IPS DF 6.9 (cell line): ENCODE measurements at places on chromosomes 2 and 18.

- no peak for DNase-seq
These were observed 136.2 kb downstream of the THADA start for GRCh38 chr2:43459446-43460173.

DNA sequence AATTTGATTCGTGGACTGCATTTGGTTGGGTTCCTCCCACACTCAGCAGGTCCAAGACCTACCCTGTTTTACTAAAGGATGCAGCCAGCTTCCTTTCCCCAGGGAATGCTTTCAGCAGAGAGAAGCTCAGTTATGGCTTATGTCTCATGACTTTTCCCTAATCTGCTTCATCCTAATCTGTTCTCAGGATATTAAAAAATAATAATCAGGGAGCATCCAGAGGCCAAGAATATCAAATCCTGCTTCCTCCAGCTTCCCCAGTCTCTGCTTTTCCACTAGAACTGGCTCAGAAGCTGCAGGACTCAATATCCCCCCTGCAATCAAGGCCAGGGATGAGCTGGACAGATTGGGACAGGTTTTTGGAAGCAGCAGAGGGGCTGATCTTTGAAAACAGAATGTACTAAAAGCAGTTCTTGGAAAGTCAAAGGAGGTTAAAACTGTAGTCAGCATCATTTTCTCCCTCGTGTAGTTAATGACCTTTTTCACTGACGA, 326.9 kb upstream of the TNP1 start:
- no peak for DNase-seq

DNA sequence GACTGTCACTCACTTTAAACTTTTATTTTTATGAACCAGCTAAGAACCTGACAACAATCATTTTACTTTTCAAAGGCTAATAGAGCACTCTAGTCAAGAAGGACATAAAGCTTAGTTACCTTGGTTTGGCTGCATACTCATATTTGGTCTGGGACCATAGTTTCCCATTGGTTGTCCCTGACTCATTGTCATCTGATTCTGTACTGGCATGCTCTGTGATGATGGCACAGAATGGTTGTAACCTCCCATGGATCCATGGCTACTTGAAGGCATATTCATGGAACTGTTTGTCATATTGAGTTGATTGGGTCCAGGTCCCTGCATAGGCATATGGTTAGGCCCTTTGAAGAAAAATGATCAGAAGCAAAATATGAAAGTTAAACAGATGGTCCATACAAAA, 37.9 kb downstream of the SS18 start:
- no peak for DNase-seq

GRCh38 chr2:162734866-162735265, 103.7 kb downstream of the KCNH7 start:
- DNase-seq = no peak

DNA sequence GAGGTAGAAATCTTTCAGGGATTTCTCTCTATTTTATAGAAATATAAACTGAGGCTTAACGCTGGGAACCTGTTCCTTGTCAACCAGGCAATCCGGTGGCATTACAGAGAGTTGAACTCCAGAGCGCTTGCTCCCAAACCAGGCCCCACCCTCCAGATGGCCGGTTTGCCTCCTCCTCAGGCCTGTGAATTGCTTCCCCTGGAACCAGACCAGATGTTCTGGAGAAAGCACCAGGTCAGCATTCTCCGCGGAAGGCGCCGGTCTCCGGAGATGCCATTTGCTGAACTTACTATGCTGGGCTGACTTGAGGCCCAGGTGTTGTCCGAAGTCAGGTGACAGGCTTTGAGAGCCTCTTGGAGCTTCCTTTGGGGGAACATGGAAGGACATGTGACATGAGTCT, 17.2 kb downstream of the TNP1 start:
- no peak for DNase-seq

GRCh38 chr2:97656905-97657587, 6.8 kb downstream of the ACTR1B start:
- DNase-seq = no peak

GRCh38 chr2:203432811-203433210, 102.3 kb downstream of the RAPH1 start:
- DNase-seq = no peak
